ENCODE measurements at places on chromosomes 6 and 20.

DNA sequence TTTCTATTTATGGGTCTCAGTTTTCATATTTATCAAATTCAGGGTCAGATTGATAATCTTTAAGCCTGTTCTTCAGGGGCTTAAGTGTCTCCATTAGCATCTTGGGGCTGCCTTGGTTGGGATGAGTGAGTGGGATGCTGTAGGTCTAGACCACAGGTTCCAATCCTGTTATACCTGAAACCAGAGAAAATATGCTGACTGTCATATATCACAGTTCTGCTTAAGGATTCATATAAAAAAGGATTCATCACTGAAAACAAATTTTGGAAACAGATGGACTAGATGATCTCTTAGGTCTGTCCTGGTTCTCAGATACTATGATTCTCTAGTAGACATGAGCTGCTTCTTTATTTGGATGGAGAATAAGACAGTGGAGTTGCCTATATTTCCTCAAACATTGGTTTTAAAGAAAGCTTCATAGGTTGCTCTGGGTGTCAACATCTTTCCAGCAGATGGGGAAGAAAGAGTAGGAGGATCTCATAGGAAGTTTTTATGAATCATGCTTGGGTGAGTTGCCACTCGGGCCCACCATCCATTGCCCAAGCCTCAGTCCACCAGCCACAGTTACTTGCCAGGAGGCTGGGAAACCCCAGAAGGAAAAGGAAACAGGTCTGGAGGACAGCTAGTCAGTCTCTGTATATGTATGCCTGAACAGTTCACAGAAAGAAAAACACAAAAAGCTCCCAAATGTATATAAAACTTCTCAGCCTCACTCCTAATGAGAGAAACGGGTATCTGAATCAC lies 42.9 kb upstream of the MAP7 start:
- no peak for DNase-seq

DNA sequence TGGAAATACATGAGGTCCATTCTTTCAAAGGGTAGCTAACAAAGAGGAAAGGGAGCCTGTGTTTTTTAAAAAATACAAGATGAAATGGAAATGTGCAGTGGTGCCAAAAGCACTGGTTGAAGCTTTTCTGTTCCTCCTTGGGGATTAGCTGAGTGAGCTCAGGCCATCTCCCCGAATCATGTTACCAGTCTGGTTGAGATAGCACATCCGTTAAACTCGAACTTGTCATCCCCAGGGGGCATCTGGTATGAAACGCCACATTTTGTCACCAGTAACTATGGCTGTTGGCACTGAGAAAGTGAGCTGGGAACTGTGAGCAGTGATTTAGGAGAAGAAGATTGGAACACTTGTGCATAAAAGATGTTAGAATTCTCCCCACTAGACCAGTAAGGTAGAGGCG lies 196.2 kb downstream of the SAMD5 start:
- DNase-seq: no peak

- no peak for DNase-seq
These were observed 11.5 kb upstream of the SSR1 start for GRCh38 chr6:7324520-7324919.

DNA sequence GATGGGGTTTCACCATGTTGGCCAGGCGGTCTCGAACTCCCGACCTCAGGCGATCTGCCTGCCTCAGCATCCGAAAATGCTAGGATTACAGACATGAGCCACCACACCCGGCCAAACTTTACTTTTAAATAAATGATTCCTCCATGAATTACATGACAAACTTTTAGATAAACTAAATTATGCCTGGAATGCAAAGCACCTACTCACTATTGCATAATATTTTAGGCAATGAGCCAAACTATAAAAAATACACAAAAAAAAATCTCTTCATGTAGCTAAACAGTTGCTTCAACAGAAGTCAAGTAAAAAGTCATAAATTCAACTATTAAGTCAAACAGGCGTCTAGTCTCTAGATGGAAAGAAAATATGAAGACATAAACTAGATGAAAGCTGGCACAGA lies 56.5 kb downstream of the PTPRK start:
- no peak for DNase-seq

- DNase-seq: no peak
These were observed 116.6 kb downstream of the CRYBG1 start for GRCh38 chr6:106477146-106477545.

- DNase-seq: no peak
These were observed 23.0 kb upstream of the IYD start for GRCh38 chr6:150345781-150346180.

DNA sequence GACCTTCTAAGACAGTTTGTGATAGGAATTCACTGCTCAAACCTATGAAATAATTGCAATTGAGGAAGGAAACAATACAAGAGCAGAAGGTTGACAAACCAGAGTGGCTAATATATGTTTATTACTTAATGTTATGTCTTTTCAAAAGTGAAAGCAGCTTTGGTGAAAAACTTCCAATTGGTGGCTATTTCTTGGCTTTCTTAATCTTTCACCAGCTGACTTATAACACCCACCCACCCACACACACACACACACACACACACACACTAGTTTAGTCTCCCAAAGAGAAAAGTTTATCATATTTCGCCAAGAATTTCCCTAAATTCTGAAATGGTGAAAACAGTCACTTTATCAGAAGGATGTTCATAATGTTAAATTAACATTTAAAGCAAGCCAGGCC lies 583.5 kb downstream of the EYS start:
- no peak for DNase-seq

DNA sequence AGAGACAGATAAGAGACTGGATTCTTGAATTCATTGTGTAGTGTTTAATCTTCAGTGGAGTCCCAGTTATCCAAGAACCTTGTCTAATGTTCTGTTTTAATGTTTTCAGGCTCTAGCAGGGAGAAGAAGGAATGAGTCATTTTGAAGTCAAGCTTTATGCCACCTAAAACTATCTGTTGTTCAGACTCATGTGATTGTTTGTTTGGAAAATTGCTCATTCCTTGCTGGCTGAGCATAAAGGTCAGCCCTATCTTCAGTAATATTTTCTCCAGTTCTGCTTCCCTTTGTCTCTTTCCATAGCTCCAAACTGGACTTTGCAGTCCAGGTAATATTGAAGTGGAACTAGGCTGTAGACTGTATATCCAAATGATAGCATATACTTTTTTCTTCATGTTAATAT lies 34.2 kb downstream of the CLVS2 start:
- no peak for DNase-seq

- no peak for DNase-seq
These were observed 56.5 kb upstream of the HDGFL1 start for GRCh38 chr6:22512686-22513427.

DNA sequence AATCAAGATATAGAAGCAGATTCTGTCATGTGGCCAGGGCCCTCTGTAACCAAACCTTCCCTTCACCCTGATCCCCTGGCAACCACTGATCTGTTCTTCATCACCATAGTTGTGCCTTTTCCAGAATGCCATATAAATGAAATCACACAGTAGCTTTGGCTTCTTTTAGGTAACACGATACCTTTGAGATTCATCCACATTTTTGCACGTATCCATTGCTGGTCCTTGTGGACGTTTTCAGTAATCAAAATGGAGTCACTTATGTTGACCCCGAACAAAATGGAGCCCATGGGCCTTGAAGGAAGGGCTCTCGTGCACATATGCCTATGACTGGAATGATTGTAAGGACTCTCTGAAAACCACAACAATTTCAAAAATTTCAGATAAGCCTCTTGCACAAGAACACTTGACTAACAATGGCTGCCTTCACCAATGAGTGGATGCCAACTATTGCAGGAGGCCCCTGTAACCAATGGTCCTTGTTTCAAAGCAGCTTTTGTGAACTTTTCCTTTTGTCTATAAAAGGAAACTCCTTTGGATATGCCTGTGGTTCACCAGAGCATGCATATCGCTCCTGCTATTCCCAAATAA lies 84.3 kb upstream of the RALY start:
- DNase-seq: no peak

DNA sequence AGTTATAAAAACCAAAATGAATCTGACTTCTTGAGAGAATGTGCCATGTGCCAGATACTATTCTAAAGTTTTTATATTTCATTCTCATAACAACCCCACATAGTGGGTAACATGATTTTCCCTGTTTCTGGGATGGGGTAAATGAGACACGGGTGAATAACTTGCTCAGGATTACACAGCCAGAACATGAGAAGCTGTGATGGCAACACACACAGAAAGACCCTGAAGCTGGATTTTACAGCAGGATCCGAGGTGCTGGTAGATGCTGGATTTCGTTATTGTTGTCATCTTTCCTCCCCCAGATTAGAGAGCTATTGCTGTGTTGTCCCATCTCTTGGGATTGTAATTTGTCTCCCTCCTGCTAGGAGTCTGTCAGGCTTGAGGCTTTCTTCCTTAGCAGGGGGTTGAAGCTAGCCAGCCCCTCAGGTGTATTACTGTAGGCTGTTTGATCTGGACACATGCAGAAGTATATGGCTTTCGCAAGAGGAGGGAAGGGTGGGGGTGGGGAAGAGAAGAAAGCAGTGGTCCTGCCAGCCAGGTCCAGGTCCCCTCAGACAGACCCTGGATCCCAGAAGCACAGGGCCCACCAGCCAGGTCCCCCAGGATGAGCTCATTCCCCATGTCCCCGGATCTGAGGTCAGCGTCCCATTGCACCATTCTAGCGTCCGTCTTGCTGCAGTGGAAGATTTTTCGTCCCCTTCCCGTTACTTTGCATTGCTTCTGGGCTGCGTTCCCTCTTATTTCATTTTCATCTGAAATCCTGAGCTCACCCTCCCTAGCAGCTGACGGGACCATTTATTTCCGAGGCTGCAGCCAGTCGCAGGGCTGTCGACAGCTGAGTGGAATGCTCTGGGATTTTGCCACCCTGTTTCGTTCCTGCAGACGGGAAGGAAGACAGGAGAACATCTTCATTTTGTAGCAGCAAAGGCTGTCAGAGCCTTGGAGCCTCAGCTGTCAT lies 7.3 kb upstream of the KCNG1 start:
- no peak for DNase-seq

DNA sequence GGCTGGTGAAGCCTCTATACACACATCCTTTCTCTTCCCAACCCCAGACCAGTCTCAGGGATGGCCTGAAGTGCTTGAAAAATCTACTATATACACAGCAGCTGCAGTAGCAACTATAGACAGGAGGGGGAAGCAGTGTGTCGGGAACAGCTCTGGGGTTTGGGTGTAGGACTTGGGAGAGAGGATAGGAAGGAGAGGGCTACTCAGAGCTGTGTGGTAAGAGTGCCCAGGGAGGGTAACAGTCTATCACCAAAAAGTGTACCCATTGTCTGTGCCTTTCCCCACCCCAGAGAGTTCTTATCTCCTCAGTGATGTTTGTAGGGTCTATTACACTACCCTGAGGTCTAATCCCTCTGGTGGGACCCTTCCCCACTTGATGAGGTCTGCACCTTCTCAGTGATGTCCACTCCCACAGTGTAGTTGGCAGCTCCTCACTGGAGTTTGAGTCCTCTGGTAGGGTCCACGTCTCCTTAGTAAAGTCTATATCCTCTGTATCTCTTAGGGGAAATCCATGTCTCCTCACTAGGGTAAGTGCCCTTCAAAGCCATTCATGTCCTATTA lies 1.5 kb upstream of the GGT7 start:
- DNase-seq: peak; percentile 91

GRCh38 chr6:41161380-41161779 lies 1.5 kb downstream of the TREM2 start:
- no peak for DNase-seq

GRCh38 chr6:36949636-36950035 lies 4.9 kb upstream of the PI16 start:
- no peak for DNase-seq

DNA sequence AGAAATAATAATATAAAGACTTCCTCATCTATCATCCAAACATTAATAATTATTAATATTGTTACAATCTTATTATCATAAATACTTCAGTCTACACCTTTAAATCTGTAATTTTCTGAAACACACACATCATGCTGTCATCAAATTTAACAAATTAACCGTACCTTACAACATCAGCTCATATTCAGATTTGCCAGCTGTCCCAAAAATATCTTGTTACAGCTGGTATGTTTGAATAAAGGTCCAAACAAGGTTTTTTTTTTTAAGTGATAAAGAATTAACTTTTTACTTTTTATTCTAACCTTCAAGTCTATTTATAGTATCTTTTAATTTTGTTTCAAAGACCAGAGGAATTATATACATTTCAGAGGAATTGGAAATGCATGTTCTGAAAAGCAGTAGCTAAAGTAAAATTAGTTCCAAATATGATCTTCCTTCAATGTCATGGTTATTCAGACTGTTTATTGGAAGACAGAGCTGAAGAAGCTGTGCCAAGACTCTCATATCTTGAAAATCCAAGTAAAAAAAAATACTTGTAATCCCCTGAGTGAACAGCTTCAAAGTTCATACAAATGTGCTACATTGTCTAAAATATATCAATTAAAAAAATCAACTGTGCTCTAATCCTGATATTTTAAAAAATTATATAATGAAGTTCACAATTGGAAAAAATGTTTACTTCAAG lies 161.7 kb upstream of the BMP5 start:
- no peak for DNase-seq

DNA sequence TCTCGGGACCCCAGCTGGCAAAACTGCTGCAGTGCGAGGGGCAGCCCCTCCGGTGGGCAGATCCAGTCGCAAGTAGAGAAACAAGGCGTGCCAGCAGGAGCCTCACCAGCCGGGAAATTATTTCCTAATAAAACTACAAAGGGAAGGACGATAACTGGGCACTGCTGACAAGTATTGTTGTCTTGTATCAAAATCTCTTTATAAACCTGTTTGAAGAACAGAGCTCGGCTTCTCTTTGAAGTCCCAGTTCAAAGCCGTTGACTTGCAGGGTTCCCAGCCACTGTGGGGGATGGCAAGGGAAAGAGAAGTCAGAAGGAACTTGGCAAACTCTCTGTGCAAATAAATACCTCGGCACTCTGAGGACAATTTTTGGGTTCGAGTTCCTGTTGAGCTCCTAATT lies 504.5 kb downstream of the CD83 start:
- no peak for DNase-seq

GRCh38 chr6:51213811-51214210 lies 395.1 kb downstream of the TFAP2B start:
- DNase-seq: no peak

GRCh38 chr6:40108736-40109135 lies 174.5 kb upstream of the MOCS1 start:
- no peak for DNase-seq

GRCh38 chr6:80341330-80341729 lies 234.9 kb downstream of the BCKDHB start:
- no peak for DNase-seq

DNA sequence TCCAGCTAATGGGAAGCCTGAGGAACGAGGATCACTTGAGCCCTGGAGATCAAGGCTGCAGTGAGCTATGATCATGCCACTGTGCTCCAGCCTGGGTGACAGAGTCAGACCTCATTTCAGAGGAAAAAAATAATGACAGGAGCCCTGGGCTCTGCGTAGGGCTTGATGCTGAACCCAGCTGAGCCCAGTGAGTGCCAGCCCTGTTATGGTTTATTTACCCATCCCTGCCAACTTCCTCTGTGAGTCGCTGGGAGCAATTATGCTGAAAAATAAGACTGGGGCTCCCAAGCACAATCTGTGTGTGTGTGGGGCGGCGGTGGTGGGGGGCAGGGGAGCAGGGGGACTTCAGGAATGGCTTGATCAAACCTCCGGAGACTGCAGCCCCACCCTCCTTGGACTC lies 75.9 kb upstream of the PMEPA1 start:
- DNase-seq: no peak

GRCh38 chr20:57904314-57905105 lies 194.7 kb upstream of the PMEPA1 start:
- DNase-seq: no peak
